ENCODE measurements at places on chromosomes 7 and 10.

GRCh38 chr7:149005427-149006344 is 22.6 kb downstream of the PDIA4 start:
- DNase-seq, result peak; percentile 81

DNA sequence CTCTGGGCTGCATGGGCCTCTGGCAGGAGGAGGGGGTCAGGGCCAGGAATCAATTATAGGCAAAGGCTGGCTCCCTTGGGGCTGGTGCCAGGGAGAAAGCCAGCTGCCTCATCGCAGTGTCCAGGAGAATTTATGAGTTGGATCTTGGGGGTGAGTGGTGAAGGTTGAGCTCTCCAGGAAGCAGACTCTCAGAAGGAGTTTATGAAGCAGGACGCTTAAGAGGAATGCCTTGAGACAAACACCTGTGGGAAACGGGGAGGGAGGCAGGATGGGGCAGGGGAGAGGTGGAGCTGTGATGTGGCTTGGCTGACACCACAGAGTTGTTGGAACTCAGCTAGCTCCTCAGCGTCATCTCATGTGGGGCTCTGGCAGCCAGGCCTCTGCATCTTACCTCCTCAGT is 428.5 kb downstream of the RPS24 start:
- DNase-seq, result no peak

GRCh38 chr7:11428877-11429581 is 403.0 kb downstream of the THSD7A start:
- no peak for DNase-seq

DNA sequence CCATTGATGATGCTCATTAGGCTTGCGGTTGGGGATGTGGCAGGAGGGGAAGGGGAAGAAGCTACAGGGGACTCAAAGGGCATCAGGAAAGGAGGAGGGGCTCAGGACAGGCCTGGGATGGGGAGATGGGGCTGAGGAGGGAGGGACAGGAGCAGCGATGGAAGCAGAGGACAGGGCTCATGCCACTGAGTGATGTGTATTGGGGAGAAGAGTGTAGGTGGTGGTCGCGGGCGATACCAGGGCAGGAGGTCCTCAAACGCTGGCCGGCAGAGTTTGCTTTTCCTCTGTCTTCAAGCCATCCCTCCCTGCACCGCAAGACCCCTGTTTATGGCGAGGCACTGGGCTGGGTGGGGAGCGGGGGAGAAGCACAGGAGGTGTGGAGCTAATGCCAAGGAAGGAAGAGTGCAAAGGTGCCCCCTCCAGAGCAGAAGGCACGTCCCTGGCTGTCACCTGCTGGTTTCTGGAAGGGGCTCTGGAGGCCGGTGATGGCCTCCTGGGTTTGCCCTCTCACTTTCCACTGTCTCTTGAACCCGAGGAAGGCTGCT is 134.7 kb downstream of the SVIL start:
- no peak for DNase-seq

GRCh38 chr7:150428671-150429451 is 21.6 kb upstream of the GIMAP8 start:
- DNase-seq, result no peak

DNA sequence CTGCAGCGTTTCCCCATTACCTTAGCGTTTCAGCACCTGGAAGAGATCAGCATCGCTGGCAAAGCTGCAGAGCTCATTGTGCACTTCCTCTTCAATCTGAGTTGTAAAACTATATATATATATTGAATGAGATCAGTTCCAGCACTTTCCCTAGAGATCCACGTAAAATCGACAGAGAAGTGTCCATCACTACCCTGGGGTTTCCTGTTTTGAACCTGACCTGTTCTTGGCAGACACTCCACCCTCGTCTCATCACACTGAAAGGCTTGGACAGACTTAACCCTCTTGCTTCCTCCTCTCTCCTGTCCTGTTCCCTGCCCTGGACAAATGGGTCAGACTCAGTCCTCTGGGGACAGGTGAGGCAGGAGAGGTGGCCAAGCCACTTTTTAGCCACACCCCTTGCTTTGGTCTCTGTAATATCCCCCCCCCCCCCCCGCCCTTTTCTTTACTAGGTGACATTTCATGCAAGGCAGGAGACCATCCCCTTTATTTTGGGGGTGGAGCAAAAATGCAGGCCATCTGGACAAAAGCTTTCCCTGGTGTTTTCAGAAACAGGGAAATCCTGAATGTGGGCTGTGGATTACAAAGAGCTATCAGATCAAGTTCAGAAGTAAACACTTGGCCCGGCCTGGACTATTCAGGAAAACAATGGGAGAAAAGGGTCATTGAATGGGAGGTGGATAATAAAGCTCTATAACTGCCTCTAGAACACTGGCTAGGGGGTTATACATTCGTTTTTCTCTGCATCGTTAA is 83.7 kb upstream of the KDM7A start:
- no peak for DNase-seq

- no peak for DNase-seq
These were observed 78.5 kb downstream of the SEC61G start for GRCh38 chr7:54680377-54681005.

- DNase-seq, result peak; percentile 17
These were observed 1.5 kb downstream of the TRIL start for GRCh38 chr7:28956608-28957063.

- peak; percentile 31 for DNase-seq
These were observed 11.2 kb upstream of the ZNF485 start for GRCh38 chr10:43594944-43595589.
